ENCODE measurements at places on chromosomes 2 and 18. TPM values are rescaled to one million over a fixed set of nuclear protein-coding genes. Genes with fewer than 3 reads are reported as not detected.

- no peak for DNase-seq
Measured at GRCh38 chr2:126431136-126431535, 224.8 kb upstream of the GYPC start.

GRCh38 chr2:144014103-144014502, 505.8 kb downstream of the ZEB2 start:
- no peak for DNase-seq

- no peak for DNase-seq
Measured at GRCh38 chr2:223500709-223501108, 101.5 kb downstream of the SCG2 start.

DNA sequence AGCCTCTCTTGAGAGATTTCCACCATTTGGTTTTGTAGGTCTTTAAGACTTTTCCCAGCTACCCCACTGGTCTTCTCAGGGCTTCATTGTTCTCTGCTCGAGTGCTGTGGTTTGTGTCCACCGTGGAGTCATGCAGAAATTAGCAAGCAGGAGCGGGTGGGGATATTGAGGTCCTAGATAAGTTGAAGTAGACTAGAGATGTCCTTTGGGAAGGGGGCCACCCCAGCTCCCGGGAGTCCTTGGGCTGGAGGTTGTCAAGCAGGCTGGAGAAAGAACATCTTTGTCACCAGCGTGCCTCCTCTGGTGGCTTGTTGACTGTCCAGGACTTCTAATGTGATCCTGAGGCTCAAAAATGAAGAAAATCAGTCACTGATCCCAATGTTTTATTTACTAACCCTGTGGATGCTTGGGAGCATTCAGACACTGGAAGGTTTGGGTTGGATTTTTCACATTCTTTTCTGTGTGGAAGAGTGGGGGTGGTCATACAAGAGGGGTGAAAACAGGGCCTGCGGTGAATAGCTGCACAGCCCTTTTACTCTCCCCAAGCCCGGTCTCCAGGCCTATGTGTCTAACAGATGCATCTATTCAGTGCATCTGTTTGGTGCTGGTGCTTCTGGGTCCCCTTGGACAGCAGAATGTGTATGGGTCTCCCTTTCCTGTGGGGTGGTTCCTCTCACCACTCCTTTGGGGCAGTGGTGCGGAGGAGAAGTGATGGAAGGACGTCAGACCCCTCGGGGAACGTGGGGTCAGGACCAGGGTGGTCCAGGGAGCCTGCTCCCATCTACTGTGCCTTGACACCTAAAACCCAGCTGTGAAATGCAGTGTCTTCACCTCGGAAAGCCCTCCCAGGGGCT, 208.1 kb downstream of the KLHL29 start:
- DNase-seq = no peak

DNA sequence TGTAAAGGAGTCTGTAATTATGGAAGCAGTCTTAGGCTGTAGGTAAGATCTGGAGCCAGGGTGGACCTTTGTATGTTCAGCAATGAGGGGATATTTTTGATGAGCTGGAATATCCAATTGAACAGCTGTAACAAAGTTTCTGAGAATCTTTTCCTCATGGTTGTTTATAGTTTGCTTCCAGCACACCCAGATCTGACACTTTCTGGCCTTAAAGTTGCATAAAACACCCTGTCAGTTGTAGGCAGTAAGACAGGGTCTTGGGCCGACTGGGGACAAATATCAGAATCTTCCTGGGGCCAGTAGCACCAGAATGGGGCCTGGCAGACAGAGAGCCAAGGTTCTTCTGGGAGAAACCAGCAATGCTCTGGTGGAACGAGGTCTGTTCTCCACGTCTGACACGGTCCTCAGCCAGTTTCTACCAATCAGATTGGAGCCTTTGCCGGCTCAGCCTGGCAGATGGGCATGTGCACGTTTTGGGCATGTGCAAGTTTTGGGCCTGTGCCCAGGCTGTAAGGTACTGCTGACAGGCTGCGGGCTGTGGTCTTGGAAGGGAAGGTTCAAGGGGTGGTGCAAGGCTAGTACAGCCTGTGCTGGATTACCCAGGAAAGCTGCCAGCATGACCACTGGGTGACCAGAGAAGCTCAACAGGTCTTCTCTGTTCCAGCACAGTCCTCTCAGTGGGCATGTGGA, 89.8 kb downstream of the PRKCE start:
- peak; percentile 87 for DNase-seq

- no peak for DNase-seq
Measured at GRCh38 chr18:8826971-8827370, 121.6 kb downstream of the MTCL1 start.

DNA sequence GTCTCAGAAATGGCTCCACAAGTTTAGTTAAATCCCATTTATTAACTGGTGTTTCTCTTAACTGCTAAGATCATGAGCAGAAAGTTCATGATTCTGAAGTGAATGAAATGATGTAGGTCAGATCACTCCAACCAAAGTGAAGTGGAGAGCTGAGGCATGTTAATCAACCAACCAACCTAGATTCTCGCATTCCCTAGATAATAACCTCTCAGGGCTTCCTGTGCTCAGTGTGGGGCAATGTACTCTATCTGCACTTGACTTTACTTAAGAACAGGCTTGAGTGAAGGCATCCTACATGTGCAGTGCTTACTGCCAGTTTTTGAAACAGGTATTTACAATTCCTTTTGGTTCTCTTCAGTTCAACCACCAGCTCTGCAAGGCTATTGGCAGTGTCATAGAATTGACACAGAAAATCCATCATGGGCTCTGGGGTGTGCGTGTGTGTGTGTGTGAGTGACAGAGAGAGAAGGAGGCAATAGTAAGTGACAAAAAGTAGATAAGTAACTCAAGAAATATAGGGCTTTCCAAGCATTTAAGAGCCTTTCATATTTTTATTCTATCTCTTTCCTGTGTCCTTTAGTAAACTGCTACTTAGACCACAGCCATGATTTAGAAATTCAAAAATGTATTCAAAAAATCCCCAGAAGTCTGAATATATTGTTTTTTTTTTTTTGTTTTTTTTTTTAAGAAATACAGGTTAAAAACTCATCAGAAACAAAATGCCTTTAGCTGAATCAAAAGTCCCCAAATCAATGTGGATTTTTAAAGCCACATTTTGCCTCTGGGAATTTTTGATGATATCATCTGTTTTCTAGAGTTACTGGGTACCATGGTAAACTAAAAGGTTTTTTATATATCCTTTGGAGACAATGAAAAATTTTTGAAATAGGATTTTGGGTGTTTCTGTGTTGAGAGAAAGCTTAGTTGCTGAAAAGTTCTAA, 28.6 kb downstream of the DOCK10 start:
- no peak for DNase-seq

DNA sequence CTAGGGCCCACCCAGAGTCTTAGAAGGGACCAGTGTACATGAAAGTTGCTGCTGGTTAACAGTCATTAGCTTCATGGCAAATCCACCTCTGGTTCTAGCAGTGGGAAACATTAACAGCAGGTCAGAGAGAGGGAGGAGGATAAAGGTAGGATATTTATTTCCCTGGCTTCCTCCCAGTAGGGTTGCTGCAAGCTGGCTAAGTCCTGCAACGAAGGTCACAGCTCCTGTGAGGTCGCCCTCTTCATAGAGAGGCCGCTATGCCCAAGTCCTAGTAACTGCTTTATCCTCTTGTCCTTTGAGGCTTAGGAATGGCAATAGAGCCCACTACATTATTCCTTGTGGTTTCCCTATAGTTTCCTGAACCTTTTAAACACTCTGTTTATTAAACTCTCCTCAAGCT, 84.0 kb upstream of the ACSL3 start:
- no peak for DNase-seq

DNA sequence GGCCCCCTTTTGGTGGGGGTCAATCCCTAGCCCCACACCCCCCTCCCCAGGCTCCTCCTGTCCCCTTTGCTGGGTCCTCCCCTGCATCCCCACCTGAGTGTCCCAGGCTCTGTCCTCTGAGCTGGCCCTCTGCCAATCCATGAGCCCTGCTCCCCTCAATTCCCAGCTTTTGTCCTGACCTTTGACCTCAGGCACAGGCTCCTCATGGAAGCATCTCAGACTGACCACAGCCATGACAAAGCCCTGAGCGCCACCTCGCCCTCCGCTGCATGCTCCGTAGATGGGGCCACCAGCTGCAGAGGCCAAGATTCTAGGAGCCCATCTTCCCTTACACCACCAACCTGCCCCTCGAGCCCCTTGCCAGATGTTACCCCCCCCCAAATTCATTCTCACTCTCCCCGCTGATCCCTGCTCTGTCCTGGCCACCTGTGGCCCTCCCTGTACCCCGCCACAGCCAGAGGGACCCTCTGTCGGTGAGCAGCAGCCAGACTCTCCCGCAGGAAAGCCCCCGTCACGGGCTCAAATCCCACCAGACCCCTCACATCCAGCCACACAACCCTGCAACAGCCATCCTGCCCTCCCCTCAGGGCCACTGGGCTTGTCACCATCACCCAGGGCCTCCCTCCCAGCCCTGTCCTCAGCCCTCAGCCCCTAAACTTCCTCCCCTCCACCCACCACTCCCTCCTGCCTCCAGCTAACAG, 206.0 kb downstream of the MGAT5 start:
- DNase-seq = no peak

GRCh38 chr18:53531896-53532295, 692.6 kb downstream of the MBD2 start:
- no peak for DNase-seq

GRCh38 chr18:9055185-9055584, 47.3 kb upstream of the NDUFV2 start:
- peak; percentile 71 for DNase-seq

GRCh38 chr2:207746131-207746530, 23.6 kb downstream of the FZD5 start:
- DNase-seq = peak; percentile 67

- DNase-seq = no peak
Measured at GRCh38 chr2:195395362-195395761, 261.7 kb upstream of the SLC39A10 start.

GRCh38 chr2:110770959-110771431, 38.6 kb downstream of the ACOXL start:
- DNase-seq = peak; percentile 84

DNA sequence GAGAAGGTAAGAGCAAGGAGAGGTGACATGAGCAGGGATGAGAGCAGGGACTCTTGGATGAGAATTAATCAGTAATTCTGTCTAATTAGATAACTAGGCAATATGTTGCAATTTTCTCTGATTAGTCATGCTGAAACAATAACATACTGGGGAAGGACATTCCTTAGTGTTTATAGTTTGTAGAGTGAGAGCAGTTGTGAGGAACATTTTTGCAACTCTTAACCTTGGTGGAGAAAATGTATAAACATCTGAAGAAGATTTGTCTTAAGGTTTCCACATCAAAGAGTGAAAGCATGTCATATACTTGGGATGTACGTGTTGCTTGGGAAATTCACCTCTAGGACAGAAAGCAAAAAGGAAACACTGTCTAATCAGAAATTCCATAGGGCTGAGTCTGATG, 955.4 kb upstream of the FANCL start:
- no peak for DNase-seq

DNA sequence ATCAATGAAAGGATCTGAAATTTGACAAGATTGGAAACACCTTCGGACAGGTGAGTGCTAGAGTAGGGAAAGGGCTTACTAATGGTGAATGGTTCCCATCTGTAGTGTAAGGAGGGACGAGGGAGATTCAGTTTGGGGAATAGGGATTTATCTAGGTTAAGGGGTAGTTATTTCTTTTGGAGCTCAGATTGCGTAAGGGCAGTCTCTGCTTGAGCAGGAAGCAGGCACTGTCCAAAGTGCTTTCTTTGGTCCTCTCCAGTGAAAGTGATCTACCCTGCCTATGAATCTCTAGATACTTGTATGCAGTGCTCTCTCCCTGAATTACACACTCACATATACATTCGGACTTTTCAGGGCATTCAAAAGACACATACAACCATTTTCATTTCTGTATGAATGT, 272.9 kb upstream of the FIGN start:
- DNase-seq = no peak

DNA sequence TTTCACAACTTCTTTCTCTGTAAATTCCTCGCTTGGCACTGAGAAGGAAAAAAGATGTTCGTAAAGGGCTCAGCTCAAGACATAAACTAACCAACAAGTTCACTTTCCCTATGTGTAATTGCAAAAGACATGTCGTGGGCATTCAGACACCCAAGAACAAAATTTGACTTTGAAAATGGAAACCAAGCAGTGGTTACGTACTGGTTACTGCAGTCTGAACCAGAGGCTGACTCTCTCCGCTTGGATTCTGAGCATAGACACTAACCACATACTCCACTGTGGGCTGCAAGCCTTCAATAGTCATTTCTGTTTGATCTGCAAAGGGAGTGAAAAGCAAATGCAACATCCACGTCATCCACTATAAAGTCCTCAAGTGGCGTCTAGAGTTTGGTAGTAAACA, 53.9 kb downstream of the FN1 start:
- DNase-seq = peak; percentile 23

DNA sequence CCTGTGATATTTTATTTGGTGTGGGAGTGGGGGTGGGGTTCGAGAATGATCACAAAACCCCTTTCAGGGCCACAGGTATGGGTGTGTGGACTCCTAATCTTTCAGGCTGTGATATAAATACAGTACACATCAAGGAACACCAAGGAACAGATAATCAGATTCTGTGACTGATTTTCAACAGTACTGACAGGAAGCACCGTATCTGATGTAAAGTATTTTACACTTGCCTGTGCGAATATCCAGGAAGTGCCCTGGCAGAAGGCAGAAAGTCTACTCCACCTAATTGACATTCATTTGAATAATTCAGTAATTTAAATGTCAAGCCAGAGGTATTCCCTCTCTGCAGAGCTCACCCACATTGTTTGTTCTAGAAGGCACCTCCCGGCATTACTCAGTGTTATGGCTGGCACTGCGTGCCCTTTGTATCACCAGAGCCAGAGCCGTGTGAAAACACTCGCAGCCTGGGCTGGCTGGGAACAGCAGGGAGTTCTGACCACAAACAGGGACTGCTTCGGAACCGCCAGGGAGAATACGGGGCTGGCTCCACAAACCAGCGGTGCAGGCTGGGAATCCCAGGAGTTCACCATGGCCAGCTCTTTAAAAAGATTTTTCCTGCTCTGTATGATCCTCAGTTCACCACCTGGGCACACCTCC, 91.8 kb downstream of the ACVR1 start:
- peak; percentile 83 for DNase-seq

- DNase-seq = no peak
Measured at GRCh38 chr2:43169987-43170386, 56.4 kb downstream of the ZFP36L2 start.

- no peak for DNase-seq
Measured at GRCh38 chr2:180141600-180141999, 134.5 kb upstream of the CWC22 start.

- DNase-seq = peak; percentile 20
Measured at GRCh38 chr2:173855661-173856060, 109.5 kb downstream of the SP3 start.

GRCh38 chr18:47331026-47331425, 79.6 kb upstream of the SKOR2 start:
- no peak for DNase-seq

Gene DYSF
- total RNA-seq = 114 TPM

Gene LYPD1
- total RNA-seq = not detected

Gene GRHL1
- total RNA-seq = 1.4 TPM

Gene PLGLB2
- total RNA-seq = 5.3 TPM

Gene TUBA3E
- not detected for total RNA-seq
